Activated CD4-positive, CD25-positive, alpha-beta regulatory T cell (primary cell): ENCODE measurements at places on chromosomes 16 and 17.

- no peak for DNase-seq
Measured at GRCh38 chr17:2212400-2212981, 91.1 kb downstream of the SMG6 start.

DNA sequence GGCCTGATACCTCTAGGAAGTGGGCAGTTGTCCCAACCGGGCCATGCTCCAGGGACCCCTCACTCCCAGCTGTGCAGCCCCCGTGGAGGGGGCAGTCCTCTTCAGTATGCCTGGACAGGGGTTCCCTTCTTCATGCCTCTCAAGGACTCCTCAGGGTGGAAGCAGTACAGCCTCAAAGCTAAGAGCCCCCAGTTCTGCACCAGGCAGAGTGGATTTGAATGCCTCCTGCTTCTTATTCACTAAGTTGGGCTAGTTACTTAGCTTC, 23.9 kb upstream of the ST6GALNAC1 start:
- no peak for DNase-seq

DNA sequence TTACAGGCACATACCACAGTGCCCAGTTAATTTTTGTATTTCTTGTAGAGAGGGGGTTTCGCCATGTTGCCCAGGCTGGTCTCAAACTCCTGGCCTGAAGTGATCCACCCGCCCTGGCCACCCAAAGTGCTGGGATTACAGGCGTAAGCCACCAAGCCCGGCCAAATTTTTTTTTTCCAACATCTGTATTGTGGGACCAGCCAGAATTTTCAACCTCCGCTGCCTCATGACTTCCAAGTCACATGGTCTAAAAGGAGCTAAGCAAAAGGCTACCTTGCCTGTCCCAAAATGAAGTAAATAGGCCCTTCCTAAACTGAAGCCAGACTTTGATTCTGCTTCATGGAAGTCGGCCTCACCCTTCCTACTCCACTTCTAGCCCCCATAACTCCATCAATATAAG, 4.2 kb upstream of the SPAG7 start:
- DNase-seq: no peak

- DNase-seq: no peak
Measured at GRCh38 chr17:42809250-42809649, 10.6 kb downstream of the CNTD1 start.

DNA sequence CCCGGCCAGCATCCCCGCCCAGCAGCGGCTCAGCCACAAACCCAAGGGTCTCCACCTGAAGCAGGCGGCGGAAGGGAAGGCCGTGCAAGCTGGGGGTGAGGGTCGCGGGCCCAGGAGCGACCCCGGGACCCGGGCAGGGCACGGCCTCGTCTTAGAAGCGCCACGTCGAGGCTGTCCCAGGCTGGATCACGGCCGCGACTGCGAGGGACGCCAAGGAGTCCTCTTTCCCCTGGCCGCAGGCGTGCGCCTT, 538 bp upstream of the CCNF start:
- no peak for DNase-seq

GRCh38 chr16:6846452-6846851, 486.2 kb upstream of the RBFOX1 start:
- DNase-seq: no peak

DNA sequence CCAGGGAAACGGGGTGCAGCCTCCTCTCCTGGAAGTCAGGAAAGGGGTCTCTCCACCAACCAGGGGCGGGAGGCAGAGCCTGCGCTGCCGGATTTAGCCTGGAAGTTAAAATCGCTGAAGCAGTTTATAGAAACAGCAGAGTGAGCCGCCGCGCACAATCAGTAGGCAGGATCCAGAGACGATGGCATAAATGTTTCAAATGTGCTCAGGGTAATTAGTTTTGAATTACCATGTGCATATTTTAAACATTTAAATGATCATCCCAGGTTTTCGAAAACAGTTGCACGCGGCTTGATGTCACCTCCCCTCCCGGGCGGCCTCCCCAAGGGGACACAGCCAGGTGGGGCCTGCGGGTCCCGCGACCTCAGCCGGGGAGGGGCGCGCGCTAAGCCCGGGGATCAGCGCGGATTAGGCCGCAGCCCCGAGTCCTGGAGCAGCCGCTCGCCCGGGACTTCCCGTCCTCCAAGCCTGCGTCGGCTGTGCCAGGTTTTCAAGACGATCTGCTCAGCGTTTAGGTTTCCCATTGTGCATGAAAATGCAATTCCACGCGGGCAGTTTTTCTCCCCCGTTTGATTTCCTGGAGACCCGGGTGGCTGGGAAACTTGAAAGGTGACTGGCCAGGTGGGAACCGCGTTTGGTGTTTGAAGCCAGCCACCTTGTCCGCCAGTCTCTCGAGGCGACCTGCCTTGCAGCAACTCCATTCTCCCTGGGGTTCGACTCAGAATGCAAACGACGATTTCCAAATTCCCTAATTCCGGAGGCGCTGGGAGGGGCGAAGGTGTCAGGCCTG, 78.3 kb downstream of the RPA1 start:
- no peak for DNase-seq

GRCh38 chr16:84888450-84888849, 68.7 kb downstream of the CRISPLD2 start:
- no peak for DNase-seq

- no peak for DNase-seq
Measured at GRCh38 chr17:29195465-29196081, 15.4 kb upstream of the MYO18A start.

GRCh38 chr17:7167832-7168231, 11.3 kb downstream of the ASGR1 start:
- no peak for DNase-seq

DNA sequence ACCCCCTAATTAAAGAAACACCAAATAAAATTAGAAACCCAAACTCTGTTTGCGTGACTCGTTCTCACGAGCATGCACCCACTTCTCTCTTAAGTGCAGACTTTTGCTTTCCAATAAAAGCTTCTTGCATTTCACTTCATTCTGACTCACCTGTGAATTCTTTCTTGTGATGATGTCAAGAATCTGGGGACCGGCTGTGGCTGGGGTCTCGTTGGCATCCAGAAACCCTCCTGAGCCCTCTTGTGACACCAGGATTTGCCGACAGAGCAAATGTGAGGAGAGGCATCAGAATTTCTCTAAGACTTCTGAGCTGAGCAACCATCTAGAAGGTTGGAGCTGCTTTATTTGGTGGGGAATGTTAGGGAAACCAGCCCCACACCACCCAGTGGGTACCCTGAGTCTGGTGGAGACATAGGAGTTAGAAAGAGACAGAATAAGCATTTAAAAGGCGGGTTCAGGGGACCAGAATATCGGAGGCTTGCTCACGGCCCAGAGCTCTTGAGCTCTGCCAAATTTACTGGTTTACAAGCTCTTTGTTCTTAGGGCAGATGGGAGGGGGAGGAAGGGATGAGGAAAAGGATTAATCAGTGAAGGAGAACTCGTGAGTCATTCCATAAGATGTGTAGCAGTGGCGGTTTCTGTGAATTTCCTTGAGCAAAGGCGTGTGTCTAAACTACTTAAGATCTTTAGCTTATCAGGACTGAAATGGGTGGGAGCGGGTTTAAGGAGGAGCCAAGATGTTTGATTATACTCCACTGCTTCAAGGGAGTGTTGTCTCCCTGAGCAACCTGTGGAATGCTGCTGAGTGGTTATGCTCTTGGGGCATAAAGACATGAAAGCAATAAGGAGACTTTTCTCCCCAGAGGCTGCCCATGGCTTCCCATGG, 24.2 kb upstream of the TMC5 start:
- no peak for DNase-seq

DNA sequence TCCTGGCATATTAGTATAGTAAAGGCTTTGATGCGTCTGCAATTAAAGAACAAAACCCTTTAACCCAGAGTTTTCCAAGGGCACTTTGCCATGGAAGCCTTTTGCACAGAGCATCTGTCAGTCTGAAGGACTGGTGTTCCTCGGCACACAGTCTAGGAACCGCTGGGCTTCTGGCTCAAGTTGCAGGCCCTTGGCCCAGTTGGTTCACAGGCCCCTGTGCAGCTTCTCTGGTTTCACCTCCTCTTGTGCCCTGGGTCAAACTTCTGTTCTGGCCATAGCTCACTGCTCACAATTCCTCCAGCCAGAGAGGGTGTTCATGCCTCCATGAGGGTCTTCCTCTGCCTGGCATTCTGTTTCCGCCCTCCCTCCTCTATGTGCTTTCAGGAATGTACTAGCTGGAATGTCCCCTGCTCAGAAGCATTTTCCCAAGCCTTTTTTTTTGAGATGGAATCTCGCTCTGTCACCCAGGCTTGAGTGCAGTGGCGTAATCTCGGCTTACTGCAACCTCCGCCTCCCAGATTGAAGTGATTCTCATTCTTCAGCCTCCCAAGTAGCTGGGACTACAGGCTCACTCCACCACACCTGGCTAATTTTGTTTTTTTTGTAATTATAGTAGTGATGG, 34.5 kb upstream of the TEX2 start:
- no peak for DNase-seq

DNA sequence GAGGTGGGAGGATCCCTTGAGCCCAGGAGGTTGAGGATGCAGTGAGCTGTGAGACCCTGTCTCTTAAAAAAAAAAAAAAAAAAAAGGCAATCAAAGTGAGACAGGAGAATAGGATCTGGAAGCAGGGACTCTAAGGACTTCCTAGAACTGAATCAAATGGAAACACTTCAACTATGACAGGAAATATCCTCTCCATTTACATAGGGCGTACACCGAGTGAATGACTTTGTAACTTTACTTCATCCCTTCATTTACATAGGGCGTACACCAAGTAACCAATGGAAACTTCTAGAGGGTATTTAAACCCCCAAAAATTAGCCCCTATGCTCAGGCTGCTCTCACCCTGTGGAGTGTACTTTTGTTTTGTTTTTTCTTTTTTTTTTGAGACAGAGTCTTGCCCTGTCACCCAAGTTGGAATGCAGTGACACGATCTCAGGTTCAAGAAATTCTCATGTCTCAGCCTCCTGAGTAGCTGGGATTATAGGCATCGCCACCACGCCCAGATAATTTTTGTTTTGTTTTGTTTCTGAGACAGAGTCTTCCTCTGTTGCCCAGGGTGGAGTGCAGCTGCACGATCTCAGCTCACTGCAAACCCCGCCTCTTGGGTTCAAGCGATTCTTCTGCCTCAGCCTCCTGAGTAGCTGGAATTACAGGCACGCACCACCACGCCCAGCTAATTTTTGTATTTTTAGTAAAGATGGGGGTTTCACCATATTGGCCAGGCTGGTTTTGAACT, 9.6 kb upstream of the PRPSAP1 start:
- no peak for DNase-seq

DNA sequence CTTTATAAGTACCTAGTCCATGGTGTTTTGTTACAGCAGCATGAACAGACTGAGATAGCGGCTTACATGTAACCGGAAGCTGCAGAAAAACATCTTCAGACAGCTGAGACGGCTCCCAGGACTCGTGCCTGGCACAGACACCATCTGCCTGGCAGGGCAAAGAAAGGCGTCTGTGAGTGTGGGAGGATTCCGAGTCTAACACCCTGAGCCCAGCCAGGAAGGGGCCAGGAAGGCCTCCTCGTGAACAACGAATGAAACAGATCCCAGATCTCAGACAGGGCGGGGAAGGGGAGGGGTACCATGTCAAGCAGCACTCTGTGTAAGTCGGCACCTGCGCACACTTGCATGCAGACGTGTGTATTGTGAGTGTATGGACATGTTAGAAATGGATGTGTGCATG, 4.4 kb upstream of the CSNK1D start:
- no peak for DNase-seq

DNA sequence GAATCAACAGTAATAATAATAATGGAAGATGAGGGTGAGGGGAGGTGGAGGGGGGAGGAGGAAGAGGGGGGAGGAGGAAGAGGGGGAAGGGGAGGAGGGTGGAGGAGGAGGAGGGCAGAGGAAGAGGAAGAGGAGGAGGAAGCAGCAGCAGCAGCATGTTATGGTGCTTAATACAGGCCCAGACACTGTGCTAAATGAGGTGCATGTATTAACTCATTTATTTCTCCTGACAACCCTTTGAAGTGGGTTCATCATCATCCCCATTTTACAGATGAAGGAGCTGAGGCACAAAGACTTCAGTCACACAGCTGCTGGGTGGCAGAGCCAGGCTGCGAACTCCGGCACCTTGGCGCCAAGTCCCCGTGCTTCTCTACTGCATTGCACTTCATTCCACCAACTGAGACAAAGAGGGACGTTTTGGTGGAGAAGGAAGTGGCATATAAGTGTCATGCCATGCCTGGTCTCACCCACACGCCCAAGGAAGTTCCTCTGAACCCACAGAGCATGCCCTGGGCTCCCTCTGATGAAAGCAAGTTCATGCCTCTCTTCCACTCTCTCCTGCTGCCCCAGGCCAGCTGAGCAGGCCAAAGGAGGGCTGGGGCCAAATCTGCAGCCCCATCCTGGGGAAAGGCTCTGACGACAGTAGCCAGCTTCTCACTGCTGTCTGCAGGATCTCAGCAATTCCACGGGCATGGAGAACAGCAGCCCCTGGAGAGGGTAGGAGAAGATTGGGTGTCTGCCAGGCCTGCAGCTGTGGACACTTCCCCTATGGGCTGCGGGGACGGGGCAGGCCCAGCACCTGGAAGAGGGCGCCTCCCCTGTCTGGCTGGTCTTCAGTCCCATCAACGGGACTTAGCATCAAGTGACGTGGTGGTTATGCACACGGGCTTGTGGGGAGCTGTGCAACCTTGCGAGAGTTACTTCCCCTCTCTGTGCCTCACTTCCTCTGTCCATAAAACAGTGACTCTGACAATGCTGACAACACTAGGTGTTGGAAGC, 21.8 kb downstream of the XYLT1 start:
- DNase-seq: no peak

- DNase-seq: no peak
Measured at GRCh38 chr16:5349670-5350517, 252.3 kb upstream of the EEF2KMT start.

DNA sequence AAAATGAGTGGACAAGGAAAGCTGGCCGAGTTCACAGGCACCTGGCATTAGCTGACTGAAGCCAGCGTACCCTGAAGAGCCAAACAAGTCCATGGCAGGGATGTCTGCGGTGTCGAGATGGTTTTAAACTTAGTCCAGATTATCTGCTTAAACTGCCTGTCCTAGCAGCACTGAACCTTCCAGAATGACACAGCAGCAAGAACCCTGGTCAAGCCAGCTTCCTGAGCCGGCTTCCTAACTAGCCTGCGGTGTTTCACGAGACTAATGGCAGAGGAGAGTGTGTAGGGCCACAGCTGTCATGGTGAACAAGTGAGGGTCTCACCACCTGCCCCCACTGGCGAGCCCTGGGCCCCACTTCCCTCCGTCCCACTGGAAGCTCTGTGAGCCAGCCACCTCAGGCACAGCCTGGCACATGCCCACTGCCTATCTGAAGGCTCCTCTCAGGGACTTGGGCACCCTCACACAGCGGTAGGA, 28.8 kb upstream of the MTSS2 start:
- DNase-seq: no peak

GRCh38 chr17:49505854-49506253, 10.8 kb downstream of the NGFR start:
- DNase-seq: no peak
